Dorsolateral prefrontal cortex (tissue), 122 donors: ENCODE measurements at places on chromosomes 4 and X. TPM values are rescaled to one million over a fixed set of nuclear protein-coding genes. Genes with fewer than 3 reads are reported as not detected.

GSX2 gene
- total RNA-seq, result 0.92 TPM

GRCh38 chr4:9847968-9848748 is 66.7 kb downstream of the DRD5 start:
- no peak for DNase-seq

GRCh38 chrX:96183843-96184242 is 500.8 kb upstream of the DIAPH2 start:
- no peak for DNase-seq

GRCh38 chr4:107548211-107548905 is 171.7 kb downstream of the PAPSS1 start:
- DNase-seq, result no peak

- DNase-seq, result no peak
Observed at GRCh38 chr4:164906368-164906767, 29.4 kb downstream of the APELA start.

MAGEA12 gene
- total RNA-seq, result not detected

L1CAM gene
- 169 TPM for total RNA-seq

GRCh38 chr4:123259676-123260646 is 136.6 kb upstream of the SPRY1 start:
- no peak for DNase-seq
